NCI-H1092 treated with DMSO at 0.1 percent for 48 hours (cell line): ENCODE measurements at places on chromosomes 2 and 18.

DNA sequence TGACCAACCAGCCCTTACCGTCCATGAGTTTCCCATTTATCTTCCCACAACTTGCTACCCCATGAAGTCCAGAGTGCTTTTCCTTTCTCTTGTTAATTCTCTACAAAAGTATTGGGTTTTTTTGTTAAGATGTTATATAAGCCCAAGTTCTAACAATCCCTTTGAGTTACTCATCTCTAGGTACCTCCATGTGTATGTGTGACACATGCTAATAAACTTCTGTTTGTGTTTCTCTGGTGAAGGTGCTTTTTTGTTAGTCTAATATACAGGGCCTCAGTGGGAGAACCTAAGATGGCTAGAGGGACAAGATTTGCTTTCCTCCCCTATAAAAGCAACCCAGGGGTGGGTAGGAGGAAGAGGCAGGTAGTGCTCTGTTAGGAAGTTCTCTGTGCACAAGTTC lies 31.8 kb upstream of the RMDN2 start:
- no peak for DNase-seq

DNA sequence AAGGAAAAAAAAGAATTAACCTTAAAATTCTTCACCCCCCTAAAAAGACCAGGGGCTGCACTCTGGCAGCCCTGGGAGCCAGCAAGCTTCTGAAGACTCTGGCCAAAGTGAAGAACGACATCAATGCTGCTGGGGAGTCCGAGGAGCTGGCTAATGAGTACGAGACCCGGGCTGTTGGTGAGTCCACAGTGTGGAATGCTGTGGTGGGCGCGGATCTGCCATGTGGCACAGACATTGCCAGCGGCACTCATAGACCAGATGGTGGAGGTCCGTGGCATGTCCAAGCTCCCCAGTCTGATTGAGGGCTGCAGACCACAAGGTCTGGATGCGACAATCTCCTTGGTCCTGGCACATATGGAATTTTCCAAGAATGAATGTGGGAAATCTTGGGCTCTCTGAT lies 47.4 kb downstream of the TRPM8 start:
- DNase-seq, result no peak

- DNase-seq, result no peak
Observed at GRCh38 chr2:40352041-40352702, 99.7 kb downstream of the SLC8A1 start.

- DNase-seq, result no peak
Observed at GRCh38 chr2:111666160-111666559, 217.8 kb downstream of the ANAPC1 start.

GRCh38 chr18:72899338-72899737 lies 31.6 kb upstream of the NETO1 start:
- no peak for DNase-seq

DNA sequence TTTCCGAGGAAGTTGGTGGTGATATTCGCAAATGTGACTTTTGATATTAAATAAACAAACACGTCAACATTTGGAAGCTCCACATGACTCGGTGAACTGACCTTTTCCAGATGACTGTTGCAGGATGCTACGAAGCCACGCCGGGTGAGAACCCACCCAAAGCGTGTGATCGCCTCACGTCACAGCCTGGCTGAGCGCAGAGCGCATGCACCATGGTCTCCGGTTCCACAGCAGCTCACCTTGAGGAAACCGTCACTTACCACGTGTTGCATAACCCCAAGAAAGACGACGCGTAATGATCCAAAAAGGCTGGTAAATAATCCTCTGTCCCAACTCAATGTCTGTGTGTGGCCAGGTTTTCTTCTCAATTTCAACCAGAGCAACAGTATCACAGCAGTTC lies 64.5 kb upstream of the CTDP1 start:
- DNase-seq, result no peak

- DNase-seq, result no peak
Observed at GRCh38 chr2:178256382-178257042, 62.2 kb downstream of the OSBPL6 start.

DNA sequence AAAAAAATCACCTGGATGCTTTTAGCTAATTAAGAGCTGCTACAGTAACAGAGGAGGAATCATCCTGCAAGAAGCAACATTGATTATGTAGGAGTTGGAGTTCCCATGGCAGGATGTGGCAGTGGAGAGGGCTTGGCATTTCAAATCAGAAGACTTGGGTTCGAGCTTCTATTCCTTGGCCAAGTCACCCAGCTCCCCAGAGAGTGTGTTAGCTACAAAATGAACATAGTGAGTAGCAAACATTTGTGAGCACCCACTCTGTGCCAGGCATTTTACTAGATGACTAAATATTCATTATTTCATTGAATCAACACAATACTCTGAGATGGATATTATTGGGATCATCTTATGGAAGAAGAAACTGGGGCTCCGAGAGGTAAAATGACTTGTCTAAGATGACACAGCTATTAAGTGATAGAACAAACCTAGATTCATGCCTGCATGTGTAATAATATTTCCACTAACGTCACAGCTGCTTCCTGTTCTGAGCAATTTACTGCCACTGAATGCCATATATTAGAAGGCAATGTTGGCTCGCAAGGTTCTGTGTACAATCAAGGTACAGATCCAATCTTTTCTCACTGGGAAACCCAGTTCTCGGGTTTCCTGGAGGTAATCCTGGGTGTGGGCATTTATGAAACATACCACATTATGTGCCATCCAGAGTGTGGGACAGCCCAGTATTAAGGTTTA lies 18.0 kb downstream of the NTSR2 start:
- DNase-seq, result no peak

- no peak for DNase-seq
Observed at GRCh38 chr2:3261511-3261910, 116.1 kb downstream of the EIPR1 start.
